Activated T-cell treated with anti-CD3 and anti-CD28 coated beads, Interleukin-2, amount 50 U/mL, for 24 hours (primary cell): ENCODE measurements at places on chromosomes 3 and 15.

DNA sequence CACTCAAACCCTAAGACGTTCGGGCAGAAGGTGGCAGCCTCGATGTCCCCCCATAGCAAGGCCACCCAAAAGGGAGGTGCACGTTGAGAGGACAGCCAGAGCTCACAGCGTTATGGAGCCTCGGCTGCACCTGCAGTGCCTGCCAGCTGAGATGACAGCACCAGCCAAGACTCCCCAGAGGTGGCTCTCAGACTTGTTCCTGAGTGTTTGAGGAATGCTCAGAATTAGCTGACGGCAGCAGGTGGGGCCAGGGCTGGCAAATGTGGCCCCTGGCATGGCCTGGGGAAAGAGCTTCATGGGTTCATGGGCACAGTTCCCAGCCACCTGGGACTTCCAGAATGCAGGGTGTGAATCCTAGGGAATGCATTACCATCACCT is 177.8 kb downstream of the KLF13 start:
- no peaks in the 10 kb centered on the region for H3K36me3 ChIP-seq
- no peak overlapping the region for H3K27ac ChIP-seq
- no peaks in the 10 kb centered on the region for H3K27me3 ChIP-seq
- no peak for DNase-seq
- no peaks in the 10 kb centered on the region for H3K4me1 ChIP-seq
- no peak overlapping the region for H3K4me3 ChIP-seq

DNA sequence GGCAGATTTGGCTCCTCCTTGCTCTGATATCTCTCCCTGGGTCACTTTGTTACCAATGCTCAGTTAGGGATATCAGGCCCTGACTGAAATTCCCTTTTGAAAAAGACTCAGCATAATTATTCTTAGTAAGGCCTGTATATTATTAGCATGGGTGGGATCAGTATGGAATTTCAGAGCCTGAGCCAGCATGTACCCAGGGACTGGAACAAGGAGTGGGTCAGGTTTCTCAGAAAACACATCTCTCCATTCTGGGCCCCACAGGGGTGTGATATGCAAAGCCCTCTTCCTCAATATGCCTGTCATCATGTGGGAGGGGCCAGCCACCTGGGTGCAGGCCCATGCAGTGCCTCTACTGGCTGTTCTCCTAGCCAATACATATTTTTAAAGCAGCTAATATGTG is 423.2 kb downstream of the EPHB1 start:
- H3K27ac ChIP-seq = no peak overlapping the region
- no peak overlapping the region for H3K4me3 ChIP-seq
- no peak for DNase-seq
- no peaks in the 10 kb centered on the region for H3K36me3 ChIP-seq
- no peaks in the 10 kb centered on the region for H3K4me1 ChIP-seq

DNA sequence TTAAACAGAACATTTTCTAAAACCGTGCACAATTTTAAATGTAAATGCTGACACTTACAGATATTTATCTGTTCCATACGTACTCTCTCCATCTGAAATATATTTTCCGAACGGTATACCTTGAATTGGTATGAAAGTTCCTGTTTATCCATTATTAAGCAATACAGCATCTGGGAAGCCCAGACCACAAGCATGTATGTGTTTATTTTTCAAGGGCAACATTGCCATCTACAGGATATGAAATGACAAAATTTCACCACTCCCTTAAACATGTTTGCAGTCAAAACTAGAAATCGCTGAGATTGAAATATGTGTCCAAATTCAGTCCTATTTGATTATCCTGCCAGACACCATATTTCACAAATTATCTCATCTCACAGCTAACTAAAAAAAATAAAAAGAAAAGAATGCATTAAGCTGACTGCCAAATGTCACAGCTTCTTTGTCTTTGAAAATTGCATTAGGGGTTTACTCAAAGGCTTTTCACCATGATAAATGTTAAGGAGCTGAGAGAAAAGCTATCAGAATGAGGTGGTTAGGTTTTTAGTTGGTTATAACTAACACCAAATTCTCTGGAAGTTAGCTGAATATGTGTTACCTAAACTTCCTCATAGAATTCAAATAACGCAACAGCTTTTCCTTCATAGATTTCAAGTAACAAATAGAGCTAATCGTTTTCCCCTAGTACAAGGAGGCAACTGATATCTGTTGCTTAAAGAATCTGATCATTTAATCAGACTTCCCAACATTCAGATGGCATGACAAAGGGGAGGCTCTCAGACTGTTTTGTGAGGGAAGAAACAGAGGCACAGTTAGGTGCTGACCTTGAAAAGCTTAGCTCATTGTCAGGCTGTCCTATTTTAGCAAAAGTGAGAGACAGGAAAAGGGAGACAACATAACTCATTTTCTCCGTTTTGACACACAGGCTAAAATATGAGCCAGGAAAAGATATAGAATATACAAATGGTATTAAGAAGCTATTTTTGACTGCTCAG is 533.1 kb downstream of the TBL1XR1 start:
- no peak overlapping the region for H3K4me3 ChIP-seq
- no peaks in the 10 kb centered on the region for H3K36me3 ChIP-seq
- no peak for DNase-seq

DNA sequence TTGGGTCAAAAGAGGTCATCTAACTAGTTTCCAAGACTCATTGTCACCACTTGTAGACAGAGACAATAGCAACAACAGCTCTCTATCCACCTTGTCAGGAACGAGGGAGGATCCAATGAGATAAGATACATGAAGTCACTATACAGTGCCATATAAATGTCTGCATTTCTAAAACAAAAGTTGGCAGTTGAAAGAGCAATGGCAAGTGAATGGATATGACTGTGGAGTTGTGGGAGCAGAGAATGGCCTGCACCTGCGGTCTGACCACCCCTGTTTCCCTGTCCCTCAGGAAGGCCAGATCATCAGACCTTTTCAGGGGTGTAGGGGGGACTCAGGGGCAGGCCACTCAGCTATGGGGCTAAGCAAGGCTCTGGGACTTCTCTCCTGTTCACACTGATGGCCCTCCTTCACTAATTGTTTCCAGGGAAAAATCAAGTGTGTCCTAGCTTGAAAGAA is 40.7 kb upstream of the PSMD6 start:
- no peak for DNase-seq
- H3K4me1 ChIP-seq = no peaks in the 10 kb centered on the region
- no peak overlapping the region for H3K27ac ChIP-seq
- H3K36me3 ChIP-seq = no peaks in the 10 kb centered on the region
- H3K4me3 ChIP-seq = no peak overlapping the region

GRCh38 chr15:39083213-39083612 is 497.7 kb upstream of the THBS1 start:
- DNase-seq = no peak
- H3K4me1 ChIP-seq = no peaks in the 10 kb centered on the region
- no peak overlapping the region for H3K4me3 ChIP-seq
- peaks cover 10% of the 10 kb centered on the region for H3K27me3 ChIP-seq

GRCh38 chr15:101359365-101359947 is 64.4 kb upstream of the SNRPA1 start:
- H3K27me3 ChIP-seq = no peaks in the 10 kb centered on the region
- H3K4me1 ChIP-seq = peaks cover 2% of the 10 kb centered on the region
- no peak for DNase-seq

DNA sequence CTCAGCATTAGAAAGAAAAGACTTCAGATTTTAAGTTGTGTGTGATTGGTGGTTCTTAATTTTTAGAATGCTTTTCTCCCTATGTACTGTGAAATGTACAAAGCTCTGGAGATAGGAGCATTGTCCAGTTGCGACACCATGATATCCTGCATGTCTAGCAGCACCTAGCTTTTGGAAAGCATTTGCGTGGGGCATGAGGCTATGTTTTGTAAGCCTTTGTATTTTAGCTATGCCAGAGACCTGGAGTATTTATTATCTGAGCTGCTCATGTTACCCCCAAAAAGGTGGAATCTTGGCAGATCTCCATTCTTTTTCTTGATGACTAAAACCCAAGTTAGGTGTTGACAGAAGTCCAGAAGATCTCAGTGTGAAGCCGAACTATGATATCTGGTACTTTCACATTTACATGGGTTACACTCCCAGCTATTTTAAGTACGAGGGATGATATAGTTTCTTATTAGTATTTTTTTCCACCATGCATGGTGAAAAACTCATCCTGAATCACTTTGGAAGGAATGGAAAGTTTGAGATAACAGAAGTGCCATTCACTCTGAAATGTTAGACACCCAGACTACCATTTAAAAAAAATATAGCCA is 126.7 kb upstream of the SAMMSON start:
- H3K36me3 ChIP-seq = no peaks in the 10 kb centered on the region
- no peak for DNase-seq
- no peaks in the 10 kb centered on the region for H3K27me3 ChIP-seq

DNA sequence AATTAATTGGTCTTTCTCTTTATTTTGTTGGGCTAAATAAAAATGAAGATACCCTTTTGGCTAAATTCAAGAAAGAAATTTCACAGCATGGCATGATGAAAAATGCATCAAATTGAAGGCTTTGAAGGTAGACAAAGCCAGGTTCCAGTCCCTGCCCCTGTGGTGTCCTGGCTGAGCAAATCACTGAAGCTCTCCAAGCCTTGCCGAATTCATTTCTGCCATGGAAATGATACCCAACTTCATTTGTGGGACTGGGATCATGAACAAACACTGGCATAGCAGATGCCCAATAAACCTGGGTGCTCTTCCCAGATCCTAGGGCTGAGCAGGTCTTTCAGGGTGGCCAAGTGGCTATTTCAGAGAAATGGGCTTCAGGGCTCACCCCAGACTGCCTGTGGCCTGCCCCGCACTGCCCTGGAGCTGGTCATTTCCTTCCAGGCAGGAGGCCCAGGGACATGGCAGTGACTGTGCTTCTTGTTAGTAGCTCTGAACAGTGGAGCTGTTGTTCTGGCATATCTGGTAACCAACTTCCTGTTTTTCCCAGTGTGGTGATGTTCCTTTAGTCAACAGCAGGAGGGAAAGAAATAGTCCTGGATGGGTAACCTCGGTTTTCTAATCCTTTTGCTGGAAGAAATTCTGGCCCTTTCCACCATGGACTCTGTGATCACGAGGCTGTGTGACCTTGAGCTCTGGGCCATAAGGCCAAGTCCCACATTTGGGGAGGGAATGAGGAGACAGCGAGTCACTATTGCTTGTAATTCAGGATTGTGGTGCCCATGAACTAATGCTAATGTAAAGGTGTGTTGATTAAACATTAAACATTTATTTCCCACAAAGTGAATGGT is 47.6 kb downstream of the CTDSPL start:
- no peak for DNase-seq
- peaks cover 28% of the 10 kb centered on the region for H3K4me1 ChIP-seq
- no peak overlapping the region for H3K4me3 ChIP-seq
- H3K27me3 ChIP-seq = no peaks in the 10 kb centered on the region

- no peak overlapping the region for H3K27ac ChIP-seq
- peaks cover 8% of the 10 kb centered on the region for H3K27me3 ChIP-seq
- peaks cover 41% of the 10 kb centered on the region for H3K4me1 ChIP-seq
Measured at GRCh38 chr3:59777667-59778077, 727.8 kb upstream of the CFAP20DC start.

GRCh38 chr15:100520132-100520921 is 8.4 kb downstream of the CERS3 start:
- H3K4me3 ChIP-seq = no peak overlapping the region
- peaks cover 25% of the 10 kb centered on the region for H3K4me1 ChIP-seq
- H3K36me3 ChIP-seq = no peaks in the 10 kb centered on the region
- DNase-seq = no peak

DNA sequence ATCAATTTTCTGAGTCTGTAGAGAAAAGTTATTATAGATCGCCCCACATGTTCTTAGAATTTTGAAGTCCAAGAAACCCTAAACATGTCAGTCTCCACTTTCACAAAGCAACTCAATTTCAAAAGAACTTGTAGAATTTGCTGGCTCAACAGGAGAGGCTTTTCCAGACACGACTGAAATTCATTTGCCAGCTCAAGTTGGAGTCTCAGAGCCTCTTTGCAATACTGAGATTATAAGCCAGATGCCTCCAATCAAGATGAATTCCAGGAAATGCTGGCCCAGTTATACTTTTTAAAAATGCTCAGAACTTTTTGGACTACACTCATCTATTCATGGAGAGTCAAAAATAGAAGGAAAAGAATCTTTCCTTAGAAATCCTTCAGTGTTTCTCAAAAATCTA is 56.9 kb upstream of the NLGN1 start:
- H3K27ac ChIP-seq = no peak overlapping the region
- H3K4me1 ChIP-seq = no peaks in the 10 kb centered on the region

DNA sequence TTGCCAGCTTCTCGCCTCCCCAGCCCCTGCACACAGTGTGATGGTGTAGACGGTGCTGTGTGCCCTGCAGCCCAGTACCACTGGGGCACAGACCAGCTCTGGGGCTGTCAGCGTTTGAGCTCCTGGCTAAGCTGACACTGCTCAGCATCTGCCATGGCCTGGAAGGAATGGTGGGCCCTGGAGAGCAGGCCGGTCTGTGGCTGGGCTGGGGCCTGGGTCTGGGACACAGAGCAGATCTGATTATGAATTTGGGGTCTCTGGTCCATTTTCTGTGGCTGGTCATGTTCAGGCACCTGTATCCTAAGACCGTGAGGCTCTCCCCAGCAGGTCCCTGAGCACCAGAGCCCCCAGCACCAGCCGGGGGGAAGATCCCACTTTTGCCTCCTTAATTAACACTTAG is 34.7 kb downstream of the HCN4 start:
- no peaks in the 10 kb centered on the region for H3K4me1 ChIP-seq
- no peak overlapping the region for H3K4me3 ChIP-seq
- no peaks in the 10 kb centered on the region for H3K36me3 ChIP-seq
- DNase-seq = no peak
- H3K27me3 ChIP-seq = no peaks in the 10 kb centered on the region
- H3K27ac ChIP-seq = no peak overlapping the region

DNA sequence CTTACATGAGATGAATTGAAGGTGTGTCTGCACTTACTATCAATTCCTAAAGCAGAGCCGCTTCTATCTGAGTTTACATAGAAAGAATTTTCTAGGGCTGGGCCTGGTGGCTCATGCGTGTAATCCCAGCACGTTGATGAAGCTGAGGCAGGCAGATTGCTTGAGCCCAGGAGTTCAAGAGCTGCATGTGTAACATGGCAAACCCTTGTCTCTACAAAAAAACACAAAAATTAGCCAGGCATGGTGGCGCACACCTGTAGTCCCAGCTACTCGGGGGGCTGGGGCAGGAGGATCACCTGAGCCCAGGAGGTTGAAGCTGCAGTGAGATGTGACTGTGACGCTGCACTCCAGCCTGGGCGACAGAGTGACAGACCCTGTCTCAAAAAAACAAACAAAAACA is 18.1 kb upstream of the ATP13A3 start:
- H3K27me3 ChIP-seq = no peaks in the 10 kb centered on the region
- DNase-seq = no peak
- H3K27ac ChIP-seq = no peak overlapping the region

GRCh38 chr15:63994073-63994600 is 52.1 kb downstream of the DAPK2 start:
- H3K4me3 ChIP-seq = no peak overlapping the region
- no peak overlapping the region for H3K27ac ChIP-seq
- H3K4me1 ChIP-seq = peaks cover 13% of the 10 kb centered on the region

DNA sequence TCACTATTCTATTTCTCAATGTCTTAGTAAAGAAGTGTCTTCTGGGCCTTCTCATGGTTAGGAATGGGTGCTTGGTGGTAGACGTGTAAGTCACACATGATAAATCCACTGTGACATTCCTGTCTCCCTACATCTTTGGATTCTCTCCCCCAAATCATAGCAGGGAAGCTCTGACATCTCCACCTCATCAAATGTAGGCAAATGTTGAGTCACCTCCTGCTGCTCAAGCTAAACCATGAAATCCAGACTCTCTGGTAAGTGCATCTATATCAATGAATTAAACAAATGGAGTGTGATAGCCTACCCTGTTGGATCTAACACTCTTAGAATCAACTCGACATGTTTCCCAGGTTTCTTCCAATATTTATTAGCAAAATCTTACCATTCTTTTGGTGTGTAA is 42.8 kb upstream of the RPL35A start:
- H3K27ac ChIP-seq = peak overlapping the region; percentile 95
- H3K36me3 ChIP-seq = peaks cover 12% of the 10 kb centered on the region
- peaks cover 38% of the 10 kb centered on the region for H3K4me1 ChIP-seq
- H3K27me3 ChIP-seq = no peaks in the 10 kb centered on the region
- H3K4me3 ChIP-seq = peak overlapping the region; percentile 47
